Activated naive CD4-positive, alpha-beta T cell treated with Interleukin-2 at 50 U/mL for 16 hours (primary cell): ENCODE measurements at places on chromosomes 6 and 20.

DNA sequence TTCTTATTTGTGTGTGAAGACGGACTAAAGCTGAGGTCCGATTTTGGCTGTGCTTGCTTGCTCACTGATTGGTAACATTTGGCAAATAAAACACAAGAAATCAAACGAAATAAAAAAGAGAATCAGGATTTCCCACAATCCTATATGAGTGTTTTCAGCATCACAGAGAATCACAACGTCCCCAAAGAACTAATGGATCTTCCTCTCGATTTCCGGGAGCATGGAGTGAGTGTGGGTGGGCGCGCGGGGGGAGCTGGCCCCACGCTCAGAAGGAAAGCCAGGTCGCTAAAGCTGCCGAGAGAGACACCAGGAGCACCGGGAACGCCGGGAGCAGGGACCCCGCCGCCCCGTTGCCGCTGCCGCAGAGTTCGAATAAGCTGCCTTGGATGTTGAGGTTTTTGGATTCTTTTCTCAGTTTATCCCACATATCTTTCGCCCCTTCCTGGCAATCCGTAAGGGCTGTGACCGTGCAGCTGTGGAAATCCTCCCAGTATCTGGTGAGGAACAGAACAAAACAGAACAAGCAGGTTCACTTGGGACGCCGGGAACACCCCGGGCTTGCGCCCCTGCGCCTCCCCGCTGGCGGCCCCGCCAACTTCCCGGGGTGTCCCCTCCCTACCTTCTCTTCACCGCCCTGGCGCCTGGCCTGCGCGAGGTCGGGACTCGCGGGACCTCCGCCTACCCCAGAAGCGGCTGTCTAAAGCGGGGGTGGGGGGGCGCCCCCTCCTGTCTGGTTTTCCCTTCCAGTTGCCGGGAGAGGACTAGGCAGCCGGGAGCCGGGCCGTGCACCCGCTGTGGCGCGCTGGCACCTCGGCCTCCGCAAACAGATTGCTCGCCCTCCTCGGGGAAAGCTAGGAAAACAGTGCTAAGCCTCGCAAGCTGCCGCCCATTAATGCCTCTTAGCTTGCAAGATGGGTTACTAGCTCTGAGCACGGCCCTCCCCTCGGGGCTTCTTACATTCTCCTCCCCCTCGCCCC is 7.7 kb downstream of the NRN1 start:
- DNase-seq: no peak

DNA sequence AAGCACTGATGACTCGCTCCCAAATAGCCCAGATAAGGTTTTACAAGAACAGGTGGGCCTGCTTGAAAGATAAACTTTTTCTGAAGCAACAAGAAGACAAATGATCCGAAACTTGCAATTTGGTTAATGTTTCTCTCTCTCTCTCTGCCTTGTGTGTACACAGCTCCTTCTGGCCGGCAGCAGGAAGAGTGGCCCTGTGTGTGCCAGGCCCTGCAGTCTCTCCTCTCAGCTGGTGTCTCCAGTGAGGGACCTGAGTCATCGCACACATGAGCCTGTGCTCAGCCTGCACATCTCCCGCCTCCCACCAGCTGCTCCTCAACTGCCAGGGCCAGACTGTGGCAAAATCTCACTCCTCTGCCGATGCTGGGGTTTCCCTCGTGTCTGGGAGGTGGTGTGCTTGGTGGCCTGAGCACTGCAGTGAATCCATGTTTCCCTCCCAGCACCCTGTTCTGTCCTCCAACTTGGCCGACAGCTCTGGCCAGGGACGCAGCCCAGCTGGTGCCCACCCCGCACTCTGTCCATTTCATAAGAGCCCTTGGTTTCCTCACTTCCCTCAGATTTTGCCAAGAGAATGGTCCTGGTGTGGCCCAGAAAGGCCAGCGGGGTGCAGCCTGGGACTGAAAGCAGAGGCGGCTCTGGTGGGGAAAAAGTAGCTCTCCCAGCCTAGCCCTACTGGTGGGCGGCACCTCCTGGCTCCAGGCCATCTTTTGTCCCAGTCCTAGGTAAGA is 49.4 kb downstream of the ERMARD start:
- no peak for DNase-seq

GRCh38 chr6:111150577-111150976 is 63.3 kb downstream of the SLC16A10 start:
- no peak for DNase-seq

- no peak for DNase-seq
Measured at GRCh38 chr6:55568808-55569439, 10.1 kb downstream of the HMGCLL1 start.

DNA sequence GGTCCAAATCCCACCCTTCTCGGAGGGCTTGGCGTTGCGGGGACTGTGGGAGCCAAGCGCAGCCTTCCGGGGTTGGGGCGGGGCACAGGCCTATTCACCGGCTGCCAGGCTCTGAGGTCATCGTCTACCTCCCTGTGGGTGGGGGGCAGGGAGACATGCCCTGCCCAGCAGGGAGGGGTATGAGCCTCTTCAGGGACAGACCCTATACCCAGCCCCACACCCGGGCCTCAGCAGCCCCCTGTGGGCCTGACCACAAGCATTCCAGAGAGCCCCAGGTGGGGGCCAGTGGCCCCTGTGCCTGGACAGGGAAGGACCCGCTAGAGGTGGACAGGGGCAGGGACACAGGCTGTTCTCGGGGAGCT is 11.6 kb downstream of the LAMA5 start:
- no peak for DNase-seq

DNA sequence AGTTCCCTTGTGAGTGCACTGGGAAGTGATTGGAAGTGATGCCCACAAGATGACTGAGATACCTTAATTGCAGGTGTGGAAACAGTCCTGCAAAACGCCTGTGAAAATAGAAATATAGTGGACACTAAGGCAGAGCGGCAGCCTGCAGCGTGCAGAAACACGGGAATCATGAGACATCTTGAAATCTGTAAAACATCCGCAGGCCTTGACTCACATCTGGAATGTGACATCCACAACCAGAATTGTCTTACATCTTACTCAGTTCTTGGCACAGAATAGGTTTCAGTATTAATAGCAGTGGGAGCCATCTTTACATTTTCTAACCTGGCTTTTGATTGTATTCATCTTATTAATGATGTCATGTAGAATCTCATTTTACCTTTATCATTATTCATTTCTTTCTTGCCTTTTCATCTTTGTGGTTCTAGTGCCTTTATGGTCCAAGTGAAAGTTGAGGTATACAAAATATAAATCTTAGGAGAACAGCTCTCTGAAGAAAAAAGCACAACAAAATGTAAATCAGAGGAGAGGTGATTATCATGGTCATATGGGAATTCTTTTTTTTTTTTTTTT is 44.6 kb downstream of the CDYL start:
- no peak for DNase-seq

- no peak for DNase-seq
Measured at GRCh38 chr6:111724039-111724438, 118.4 kb upstream of the TRAF3IP2 start.

- DNase-seq: no peak
Measured at GRCh38 chr6:170026751-170027646, 263.9 kb downstream of the DLL1 start.

- no peak for DNase-seq
Measured at GRCh38 chr6:70538376-70538775, 28.4 kb upstream of the SDHAF4 start.

DNA sequence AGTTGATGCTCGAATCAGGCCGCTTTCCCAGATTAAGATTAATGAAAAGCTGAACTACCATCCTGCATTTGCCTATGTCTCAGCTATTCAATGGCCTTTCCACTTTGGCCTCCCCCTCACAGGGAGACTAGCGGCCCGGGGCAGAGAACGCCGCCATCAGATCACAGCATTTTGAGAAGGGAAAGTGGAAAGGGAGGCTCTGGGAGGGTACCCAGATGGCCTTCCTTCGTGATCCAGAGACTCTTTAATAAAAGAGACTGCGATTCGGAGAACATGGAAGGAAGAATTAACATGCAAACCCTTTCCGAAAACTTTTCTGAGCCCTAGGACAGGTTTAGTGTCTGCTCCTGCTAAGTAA is 533 bp downstream of the MRPS18A start:
- DNase-seq: no peak

- DNase-seq: no peak
Measured at GRCh38 chr6:34908194-34908593, 19.1 kb downstream of the ANKS1A start.

GRCh38 chr20:5714261-5715041 is 35.8 kb upstream of the SHLD1 start:
- peak; percentile 63 for DNase-seq

DNA sequence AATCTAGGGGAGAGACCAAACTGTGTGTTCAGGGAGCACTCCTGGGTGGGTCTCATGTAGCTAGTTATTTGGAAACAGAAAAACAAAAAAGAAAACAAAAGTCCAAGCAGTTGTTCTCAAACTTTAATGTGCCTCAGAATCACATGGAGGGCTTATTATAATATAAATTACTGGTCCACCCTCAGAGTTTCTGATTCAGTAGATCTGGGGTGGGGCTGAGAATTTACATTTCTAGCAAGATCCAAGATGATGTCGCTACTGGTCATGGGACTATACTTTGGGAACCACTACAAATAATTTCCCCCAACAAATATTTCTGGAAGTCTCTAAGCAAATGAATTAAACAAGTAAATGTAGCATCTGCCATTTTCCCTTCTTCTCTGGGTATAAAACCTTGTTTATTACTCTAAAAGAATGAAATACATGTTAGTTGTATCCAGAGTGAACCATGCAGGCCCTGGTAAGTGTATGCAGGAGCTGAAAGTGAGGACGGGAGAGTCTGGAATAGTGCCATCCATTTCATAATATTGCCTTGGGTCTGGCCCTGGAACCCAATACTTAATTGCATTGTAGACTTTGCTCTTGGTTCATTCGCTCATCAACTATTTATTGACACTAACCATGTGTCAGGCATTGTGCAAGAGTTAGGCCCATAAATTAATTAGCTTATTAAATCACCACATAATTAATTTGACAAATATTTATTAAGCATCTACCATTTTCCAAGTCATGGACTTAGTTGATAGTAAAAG is 490.8 kb downstream of the EPM2A start:
- DNase-seq: no peak

GRCh38 chr6:39566456-39566855 is 158.8 kb downstream of the KIF6 start:
- DNase-seq: no peak

GRCh38 chr6:169793408-169793807 is 42.0 kb downstream of the ERMARD start:
- no peak for DNase-seq

DNA sequence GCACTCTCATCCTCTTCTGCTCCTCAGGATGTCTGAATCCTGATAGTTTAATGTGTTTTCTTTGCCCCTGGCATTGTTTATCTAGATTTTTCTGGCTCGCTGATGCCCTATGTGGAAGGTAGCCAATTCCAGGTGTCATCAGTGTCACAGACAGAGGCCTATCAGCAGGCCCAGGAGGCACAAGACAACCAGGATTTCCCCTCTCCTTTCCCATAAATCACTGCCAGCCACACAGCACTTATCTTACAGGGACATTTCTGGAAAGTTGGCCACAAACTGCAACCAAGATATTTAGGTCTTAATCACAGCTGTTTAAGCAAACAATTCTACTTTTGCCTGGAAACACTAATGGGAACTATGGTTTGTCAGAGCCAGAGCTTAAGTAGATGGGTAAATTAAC is 28.1 kb downstream of the ADGRF5 start:
- DNase-seq: no peak

GRCh38 chr20:33651562-33652048 is 10.5 kb upstream of the C20orf144 start:
- DNase-seq: no peak

DNA sequence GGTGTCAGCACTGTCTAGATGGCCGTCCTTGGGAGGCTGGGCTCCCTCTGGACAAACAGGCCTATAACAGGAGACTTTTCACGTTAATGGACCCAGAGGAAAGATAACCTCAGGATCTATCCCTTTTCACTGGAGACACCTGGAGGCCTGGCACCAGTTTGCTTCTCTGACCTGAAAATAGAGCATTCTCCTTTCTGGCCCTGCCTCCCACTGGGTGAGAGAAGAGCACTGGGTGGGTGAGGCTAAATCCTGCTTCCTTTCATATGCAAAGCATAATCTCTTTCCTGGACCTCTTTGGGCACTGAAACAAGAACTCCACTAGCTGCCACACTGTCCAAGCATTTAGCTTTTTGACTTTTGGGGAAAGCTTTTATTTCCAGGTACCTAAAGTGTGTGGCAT is 78.3 kb downstream of the FOXO3 start:
- DNase-seq: no peak

DNA sequence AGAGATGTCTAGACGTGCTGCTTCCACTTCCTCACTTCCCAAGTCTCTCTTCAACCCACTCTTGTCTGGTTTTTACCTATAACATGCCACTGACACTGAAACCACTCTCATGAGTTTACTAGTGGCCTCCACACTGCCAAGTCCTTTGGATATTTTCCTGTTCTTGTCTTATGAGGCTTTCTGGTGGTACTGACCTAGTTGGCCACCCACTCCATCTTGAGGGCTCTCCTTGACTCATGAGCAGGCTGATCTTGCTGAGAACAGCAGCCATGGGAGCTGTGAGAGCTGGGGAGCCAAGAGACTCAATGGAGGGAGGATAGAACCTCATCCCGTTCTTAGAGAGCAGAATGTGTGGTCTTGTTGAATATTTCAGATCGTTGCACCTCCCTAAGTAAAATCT is 283.4 kb upstream of the PRDM1 start:
- no peak for DNase-seq

DNA sequence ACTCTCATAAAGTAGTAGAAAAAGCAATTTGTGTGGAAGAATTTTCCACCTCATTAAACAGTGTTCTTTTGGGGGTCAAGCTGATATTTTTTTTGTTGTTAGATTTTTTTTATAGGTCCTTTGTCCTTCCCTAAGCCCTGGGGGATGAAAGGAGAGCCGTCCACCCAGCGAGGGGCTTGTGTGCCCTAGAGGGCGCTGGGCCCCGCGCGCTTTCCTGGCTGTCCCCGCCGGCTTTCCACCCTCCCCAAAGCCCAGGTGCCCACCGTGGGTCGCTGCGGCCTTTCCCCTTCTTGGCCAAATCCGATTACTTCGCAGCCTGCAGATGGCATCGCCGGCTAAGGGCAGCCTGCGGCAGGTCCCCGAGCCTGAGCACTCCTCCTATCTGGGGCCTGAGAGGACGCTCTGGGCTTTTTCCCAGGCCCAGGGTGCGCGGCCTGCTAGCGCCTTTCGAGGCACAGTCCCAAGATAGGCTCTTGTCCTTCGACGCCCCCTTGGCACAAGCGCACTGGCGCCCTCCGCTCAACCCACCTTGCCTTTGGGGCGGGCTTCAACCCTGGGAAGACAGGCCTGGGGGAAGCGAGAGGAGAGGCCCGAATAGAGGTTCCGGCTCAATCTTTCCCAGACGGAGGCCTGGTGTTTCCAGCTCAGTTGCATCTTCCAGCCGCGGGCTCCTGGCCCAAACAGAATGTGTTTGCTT is 33.6 kb downstream of the TFAP2A start:
- DNase-seq: no peak

DNA sequence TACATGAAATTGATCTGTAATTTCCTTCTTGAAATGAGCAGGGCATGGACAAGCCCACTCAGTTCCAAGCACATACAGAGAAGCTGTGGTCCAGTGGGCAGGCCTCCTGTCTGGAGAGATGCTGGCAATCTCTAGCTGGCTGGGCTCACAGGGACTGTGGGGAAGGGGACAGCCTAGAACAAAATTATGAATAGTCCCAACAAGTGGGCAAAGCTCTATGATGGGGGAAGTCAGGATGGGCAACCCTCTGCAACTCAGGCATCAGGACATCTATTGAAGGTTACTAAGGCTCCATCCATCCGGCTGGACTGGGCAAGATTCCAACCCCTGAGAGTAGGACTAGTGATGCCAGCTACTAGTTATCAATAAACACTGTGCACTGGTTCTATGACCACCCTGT is 40.9 kb downstream of the TRERF1 start:
- no peak for DNase-seq
